ENCODE measurements at places on chromosomes 4 and X.

GRCh38 chr4:99462875-99463464 lies 27.8 kb upstream of the ADH7 start:
- peak; percentile 27 for DNase-seq

GRCh38 chrX:24231641-24232179 lies 82.2 kb downstream of the SUPT20HL2 start:
- DNase-seq = no peak

GRCh38 chr4:10092481-10093270 lies 23.9 kb downstream of the WDR1 start:
- no peak for DNase-seq

DNA sequence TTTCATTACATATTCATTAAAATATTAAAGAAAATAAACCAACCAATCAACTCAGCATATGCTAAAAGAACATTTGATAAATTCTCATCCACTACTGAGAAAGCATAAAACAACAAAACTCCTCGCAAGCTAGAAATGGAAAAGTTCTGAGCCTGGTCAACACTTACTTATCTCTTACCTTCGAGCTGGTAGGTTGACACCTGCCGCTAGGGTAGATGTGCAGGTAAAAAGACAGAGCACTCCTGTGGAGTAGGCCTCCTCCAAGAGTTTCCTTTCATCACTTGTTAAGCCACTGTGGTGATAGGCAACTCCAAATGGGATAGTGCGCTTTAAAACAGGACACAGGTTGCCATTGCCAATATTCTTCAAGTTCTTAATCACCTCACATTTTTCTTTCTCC lies 18.9 kb downstream of the HELQ start:
- no peak for DNase-seq

GRCh38 chrX:17470136-17470535 lies 95.1 kb downstream of the NHS start:
- DNase-seq = no peak

GRCh38 chr4:101252721-101253120 lies 94.6 kb downstream of the PPP3CA start:
- no peak for DNase-seq

DNA sequence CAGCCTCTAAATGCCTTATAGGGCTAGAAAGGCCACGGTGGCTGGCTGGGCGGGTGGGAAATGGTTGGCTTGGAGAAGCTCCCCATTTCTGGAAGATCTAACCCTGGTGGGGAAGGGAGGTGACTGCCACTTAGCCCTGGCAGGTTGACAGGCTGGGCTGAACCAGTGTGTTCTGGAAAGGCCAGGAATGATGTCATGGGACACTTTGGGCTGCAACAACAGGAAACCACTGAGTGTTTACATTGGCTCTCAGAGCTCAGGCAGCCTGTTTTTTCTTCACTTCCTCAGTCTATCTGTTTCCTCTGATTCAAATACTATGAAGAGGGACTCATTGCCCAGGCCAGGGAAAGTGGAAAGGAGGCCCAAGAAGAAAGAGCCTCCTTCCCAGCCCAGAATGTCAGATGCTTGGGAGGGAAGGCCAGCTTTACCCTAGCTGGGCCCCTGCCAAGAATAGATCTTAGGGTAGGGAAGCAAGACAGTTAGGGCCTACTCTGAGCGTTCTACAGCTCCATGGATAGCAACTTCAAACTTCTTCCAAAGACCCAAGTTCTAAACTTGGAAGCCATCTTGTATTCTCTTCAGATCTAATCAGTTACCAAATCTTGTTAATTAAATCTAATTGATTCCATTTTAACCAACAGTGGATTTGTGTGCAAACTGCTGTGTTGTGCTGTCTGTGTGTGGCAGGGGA lies 65.8 kb upstream of the MSN start:
- no peak for DNase-seq

DNA sequence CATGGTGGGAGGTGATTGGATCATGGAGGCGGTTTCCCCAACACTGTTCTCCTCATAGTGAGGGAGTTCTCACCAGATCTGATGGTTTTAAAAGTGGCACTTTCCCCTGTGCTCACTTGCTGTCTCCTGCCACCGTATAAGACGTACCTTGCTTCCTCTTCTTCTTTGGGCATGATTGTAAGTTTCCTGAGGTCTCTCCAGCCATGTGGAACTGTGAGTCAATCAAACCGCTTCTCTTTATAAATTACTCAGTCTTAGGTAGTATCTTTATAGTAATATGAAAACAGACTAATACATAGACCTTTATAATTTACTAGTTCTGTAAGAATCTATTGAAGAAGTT lies 82.5 kb upstream of the PITX2 start:
- DNase-seq = no peak

DNA sequence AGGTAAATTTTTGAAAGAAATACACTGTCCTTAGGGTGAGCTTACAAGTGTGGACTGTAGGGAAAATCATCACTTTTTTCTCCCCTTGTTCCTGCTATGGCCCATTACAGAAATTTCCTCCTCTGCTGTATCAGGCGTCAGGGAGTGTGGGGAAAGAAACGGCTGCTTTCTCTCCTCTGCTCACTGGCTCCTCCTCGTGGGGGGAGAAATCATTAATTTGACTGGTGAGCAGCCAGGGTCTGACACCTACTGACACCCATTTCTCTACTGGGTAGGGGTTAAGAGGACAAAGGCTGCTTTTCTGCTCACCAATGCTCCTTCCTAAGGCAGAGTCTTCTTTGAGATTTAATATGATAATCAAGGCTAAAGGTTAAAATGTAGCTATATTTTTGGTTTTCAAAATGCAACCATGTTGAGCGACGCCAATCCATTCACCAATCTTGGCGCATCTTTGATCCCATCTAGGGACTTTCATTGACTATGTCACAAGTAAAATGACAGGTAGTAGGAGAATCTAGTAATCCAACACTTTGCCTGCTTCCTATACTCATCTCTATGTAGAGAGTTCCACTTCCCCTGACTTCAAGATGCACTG lies 25.1 kb downstream of the SETD7 start:
- peak; percentile 34 for DNase-seq

DNA sequence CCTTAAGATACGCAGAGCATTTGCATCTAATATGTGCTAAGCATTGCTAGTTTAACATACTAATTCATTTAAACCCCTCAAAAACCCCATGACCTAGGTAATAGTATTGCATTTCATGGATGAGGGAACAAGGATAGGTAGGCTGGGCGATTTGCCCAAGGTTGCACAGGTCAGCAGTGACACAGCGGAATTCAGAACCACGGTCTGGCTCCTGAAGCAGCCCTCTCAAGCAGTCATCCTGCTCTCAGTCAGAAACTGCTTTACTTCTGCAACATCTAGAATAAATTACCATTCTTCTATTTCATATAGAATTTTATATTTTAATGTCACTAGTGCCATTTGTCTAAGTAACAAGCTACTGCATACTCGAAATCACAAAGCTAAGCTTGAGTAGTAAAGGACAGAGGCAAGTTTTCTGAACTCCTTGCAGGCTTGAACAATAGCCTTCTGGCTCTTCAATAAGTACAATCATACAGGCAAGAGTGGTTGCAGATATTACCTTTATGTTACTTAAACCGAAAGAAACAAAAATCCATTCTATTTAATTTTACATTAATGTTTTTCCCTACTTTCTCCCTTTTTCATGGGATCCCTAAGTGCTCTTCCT lies 555 bp upstream of the SPP1 start:
- no peak for DNase-seq

DNA sequence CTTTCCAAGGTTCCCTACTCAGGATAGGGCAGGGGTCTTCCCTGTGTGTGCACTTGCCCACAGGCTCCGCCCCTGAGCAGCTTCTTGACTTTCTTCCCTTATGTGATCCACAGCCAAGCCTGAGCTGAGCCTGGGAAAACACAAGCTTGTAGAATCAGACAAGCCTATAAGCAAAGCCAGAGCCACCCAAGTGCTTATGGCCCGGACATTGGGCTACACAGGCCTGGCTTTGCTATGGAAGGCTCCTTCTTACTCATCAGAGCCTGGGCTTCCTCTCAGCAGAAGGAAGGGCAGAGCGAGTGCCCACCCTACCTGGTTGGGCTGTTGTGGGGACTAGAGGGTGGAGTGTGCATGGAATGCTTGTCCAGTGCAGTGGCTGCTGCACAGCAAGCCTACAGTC lies 1.3 kb upstream of the TNIP2 start:
- no peak for DNase-seq

- DNase-seq = no peak
Measured at GRCh38 chrX:131918839-131919238, 104.3 kb upstream of the STK26 start.

DNA sequence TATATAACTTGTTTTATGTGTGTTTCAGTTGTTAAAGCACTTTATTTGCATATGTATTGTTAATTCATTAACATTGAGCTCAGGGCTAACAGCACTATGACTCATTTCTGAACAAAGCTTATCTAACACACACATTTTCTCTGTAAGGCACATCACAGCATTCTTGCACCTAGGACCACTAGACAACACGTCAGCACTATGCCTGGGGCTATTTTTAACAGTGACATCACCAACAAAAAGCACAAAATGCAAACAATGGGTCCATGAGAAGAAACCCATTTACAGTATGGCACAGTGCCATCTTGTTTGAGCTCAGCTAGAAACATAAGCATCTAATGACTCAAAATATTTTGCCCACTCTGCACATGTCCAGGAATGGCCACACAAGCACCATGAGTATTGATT lies 124.4 kb downstream of the RELL1 start:
- DNase-seq = no peak

DNA sequence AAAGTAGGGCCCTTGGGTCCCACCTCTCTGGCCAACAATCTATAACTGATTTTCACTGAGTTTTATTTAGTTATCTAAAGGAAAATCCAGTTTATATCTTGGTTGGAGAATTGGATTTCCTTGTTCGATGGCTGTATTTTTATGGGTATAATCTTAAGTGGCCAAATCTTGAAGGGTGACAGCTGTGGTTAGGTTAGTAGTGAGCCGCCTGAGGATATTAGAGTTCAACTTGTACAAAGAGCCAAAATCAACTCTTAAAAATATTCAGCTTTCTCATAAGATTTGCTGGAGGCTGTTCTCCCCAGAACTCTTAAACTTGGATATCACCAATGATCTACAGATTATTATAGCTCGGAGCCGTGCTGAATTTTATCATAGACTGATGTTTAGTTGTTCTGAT lies 54.6 kb upstream of the UNC5C start:
- no peak for DNase-seq

DNA sequence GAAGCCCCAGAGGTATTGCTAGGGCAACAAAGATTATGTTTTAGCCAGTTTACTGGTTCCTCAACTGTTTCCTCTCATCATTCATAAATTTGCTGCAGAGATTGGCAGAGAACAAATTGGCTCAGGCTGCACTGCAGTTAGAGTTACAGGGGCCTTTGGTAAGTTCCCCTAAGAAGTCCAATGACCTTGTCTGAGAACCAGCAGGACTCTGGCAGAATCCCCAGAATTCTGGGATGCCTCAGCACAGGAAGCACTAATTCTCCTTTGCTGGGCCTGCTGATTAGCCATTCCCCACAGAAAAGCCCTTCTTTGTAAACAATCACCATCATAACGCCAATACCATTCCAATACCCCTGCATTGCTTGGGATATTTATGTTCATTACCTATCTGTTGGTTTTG lies 151.3 kb downstream of the USP46 start:
- no peak for DNase-seq

- no peak for DNase-seq
Measured at GRCh38 chr4:105150503-105150902, 3.8 kb downstream of the TET2 start.

DNA sequence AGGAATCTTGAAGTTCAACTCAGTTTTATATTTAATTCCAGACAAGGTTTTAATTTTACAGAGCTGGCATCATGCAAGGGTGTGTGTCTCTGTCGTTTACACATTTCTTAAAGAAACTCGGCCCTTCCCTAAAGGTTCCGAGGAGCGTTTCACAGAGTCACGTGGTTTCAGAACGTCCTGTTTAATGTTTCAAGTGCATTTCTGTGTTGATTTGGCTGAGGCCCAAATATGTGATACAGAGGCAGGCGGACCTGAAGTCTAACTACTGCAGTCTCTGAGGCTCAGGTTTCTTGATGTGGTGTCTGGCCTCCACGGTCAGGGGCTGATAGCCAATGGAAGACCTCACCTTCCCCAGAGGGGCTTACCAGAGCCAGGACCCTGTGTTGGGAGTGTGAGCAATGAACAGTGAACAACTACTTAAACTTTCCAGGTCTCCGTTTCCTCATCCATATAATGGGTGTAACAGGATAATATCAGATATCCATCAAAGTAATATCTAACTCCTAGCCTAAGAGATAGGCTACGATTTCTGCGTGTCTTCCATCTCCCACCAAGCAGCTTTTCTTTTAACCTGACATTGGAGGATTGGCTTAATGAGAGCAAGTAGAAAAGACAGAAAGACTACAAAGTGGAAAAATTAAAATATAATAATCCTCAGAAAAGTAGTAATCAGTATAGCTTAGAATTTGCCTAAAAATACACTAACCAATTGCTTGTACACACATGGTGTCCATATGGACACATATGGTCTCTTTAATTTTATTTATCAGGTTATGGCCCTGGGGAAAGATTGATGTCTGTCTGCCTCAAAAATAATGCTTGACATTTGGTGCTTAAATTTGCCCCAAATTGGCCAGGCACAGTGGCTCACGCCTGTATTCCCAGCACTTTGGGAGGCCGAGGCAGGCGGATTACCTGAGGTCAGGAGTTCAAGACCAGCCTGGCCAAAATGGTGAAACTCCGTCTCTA lies 50.0 kb upstream of the TRIM2 start:
- DNase-seq = no peak

GRCh38 chr4:95013236-95013635 lies 255.5 kb downstream of the BMPR1B start:
- DNase-seq = no peak

- no peak for DNase-seq
Measured at GRCh38 chrX:20527558-20528011, 260.9 kb upstream of the RPS6KA3 start.

GRCh38 chrX:48474127-48474526 lies 1.9 kb upstream of the FTSJ1 start:
- no peak for DNase-seq

- no peak for DNase-seq
Measured at GRCh38 chr4:105714071-105714521, 5.5 kb downstream of the GSTCD start.

DNA sequence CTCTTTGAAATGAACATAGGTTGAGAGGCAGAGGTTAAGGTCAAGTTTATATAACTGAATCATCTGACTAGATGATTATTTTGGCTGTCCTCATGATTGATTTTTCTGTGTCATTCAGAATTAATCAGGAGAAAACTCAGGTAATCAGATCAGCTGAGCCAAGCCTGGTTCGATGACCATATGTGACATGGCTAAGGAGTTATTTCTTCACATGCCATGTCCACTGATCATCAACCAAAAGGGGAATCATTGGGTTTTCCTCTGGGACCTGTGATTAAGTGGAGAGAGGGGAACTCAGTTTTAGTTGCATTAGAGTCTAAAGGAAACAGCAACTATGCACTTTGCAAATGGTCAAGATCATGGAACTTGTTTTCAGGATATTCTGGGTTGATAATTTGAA lies 20.3 kb upstream of the PACRGL start:
- no peak for DNase-seq

- DNase-seq = no peak
Measured at GRCh38 chr4:52586069-52586468, 73.0 kb downstream of the USP46 start.

DNA sequence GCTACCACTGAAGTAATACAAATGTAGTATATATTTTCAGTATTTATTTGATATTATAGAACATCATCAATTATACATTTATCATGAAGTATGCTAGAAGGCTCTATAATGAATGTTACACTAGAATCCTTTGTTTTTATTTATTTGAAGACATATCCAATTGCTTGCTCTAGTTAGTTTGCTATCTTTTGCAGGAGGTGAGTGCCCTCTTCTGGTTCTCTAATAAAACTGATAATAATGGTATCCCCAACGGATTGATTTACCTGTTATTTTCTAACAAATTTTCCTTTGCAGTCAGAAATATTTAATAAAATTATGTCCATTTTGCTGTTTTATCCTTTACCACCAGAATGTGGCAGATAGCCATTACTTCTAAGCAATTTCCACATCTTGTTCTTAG lies 274.3 kb upstream of the TACR3 start:
- no peak for DNase-seq
